Retina (tissue), 1 donor: ENCODE measurements at places on chromosomes 7 and 10.

DNA sequence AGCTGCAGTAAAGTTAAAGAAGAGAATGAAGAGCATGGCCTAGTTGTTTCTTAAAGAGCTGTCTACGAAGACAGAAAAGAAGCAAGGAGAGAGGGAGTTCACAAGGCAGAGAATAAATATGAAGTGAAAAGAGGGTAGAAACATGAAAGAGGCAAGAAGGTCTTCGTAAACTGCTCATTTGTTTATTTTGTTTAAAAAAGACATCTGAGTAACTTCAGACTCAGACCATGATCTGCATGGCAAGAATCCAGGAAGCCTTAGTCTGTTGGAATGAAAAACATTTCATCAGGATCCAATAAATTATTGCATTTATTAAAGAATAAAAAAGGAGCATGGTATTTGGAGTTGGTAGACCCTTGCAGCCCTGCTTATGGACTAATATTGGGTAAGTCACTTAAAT, 151.1 kb downstream of the SEM1 start:
- no peak for DNase-seq

DNA sequence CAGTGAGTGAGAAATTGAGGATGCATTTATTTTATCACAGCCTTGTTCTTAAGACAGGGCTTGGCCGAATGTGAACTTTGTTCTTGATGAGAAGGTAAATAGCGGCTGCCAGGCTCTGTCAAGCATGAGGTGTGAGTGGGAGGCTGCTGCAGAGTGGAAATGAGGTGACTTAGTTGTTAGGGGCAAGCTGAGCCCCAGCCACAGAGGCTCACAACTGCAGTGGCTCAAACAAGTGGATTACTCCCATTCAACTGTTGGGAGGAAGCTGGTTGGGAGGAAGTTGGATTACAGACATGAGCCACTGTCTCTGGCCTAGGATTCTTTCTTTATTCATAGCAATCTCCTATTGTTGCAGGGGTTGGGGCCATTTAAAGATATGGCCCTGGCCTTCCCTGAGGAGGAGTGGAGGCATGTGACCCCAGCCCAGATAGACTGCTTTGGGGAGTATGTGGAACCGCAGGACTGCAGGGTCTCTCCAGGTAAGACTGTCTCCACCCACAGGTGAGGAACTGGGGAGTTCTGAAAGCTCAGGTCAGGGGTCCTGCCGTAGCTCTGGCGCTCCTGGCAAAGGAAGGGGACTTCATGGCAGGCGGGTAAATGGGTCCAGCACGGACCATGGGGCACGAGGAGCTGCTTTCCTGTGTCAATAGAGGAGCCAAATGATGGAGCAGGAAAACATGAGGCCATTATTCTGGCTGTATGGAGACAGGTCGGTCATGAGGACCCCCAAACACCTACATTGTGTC, 7.1 kb downstream of the ZSCAN25 start:
- no peak for DNase-seq

DNA sequence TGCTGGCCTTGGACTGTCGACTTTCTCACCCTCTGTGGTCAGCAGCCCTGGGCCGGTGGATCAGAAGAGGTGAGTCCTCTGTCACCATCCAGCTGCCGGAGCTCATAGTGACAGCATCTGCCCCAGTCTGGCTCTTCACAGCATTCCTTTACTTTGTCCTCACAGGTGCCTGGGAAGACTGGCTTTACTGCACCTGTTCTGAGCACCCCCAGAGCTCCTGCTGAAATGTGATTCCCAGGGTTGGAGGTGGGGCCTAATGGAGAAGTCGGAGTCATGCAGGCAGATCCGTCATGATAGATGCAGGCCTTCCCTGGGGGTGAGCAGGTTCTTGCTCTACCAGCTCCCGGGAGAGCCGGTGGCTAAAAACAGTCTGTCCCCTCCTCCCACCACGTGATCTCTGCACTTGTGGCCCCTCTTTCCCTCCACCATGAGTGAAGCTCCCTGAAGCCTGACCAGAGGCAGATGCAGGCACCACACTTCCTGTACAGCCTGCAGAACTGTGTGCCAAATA, 171.5 kb downstream of the ZMYND11 start:
- no peak for DNase-seq

GRCh38 chr10:2985729-2986232, 81.6 kb upstream of the PFKP start:
- DNase-seq, result no peak

DNA sequence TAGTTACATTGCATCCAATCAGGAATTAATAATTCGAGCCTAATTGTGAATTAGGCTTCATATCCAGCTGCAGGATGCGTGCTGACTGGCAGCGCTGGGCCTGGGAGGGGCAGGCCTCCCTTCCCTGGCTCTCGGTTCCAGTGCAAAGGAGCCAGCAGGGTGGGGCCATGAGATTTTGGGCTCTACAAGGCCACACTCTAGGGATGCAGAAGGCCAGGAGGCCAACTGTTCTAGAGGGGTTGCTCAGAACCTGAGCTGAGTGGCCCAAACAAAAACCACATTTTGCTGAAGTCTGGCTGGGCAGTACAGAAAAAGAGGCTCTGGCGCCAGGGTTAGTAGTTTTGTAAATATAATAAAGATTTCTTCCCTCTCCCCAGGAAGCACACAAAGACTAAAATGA, 72.3 kb downstream of the CLEC2L start:
- no peak for DNase-seq

DNA sequence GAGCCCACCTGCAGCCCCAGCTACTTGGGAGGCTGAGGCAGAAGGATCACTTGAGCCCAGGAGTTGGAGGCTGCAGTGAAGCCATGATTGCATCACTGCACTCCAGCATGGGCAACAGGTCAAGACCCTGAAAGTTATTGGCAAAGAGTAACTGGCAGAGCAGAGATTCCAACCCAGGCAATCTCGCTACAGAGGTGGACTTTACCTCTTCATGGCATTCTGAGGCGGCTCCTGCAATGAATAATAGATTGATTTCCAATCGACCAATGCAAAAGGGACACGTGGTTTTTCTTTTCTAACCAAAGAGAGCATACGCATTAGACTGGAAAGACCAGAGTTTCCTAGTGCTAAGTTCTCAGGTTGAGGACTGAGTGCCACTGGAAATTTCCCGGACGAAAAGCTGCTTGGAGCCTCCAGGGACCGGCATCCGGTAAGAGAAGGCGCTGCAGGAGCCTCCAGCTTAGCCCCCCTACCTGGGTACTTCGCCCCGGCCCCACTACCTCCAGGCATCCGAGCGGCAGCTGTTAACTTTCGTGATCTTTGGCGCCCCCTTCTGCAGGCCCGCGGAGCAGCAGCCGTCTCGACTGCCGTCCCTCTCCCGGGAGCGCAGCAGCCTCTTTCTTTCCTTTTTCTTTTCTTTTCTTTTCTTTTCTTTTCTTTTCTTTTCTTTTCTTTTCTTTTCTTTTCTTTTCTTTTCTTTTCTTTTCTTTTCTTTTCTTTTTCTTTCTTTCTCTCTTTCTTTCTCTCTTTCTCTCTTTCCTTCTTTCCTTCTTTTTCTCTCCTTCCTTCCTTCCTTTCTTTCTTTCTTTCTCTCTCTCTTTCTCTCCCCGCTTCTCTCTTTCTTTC, 4.1 kb downstream of the MBLAC1 start:
- peak; percentile 90 for DNase-seq
